T47D (cell line): ENCODE measurements at places on chromosomes 5 and 9.

GRCh38 chr9:5288591-5288990 is 15.9 kb downstream of the RLN2 start:
- no peak for DNase-seq

DNA sequence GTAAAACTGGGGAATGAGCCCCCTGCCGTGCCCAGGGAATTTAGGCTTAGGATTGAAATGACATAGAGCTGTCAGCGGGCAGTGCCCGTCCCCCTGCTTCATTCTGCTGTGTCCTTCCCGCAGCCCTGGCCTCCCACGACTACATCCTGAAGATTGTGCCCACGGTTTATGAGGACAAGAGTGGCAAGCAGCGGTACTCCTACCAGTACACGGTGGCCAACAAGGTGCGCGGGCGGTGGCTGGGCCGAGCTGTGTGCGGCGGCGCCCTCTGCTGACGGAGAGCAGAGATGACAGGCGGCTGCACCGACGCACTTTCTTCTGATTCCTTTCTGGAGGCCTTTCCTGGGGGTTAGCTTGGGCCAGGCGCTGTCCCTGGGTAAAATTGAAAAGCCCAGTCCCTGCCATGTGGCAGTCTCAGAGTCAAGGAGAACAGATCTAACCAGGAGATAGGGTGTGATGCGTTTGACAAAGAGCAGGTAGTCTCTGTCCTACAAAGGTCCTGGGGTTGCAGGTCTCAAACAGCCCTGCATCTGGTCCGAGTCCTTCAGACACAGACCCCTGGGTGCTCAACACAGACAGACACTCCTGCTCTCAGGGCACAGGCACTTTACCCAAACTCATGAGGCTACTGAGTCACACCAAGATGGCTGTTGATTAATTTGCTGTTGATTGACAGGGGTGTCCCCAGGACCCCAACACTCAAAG is 26.8 kb upstream of the RPL26L1 start:
- DNase-seq = peak; percentile 75

- DNase-seq = no peak
These were observed 1127.5 kb downstream of the TAF11L14 start for GRCh38 chr5:18761801-18762200.

DNA sequence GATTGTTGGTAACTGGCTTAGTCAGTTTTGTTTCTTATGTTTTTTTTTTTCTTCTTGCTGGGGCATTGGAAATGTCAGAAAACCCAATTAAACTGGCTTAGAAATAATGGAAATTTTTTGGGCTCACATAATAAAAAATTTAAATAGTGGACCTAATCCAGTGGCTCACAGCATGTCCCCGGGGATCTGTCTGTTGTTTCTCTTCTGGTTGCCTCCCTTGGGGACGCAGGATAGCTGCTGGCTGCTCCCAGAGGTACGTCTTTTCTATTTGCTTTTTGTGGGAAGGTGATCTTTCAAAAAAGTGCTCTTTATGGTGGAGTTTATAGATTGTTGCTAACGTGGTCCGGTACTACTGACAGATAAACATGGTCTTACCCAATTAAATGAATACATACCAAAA is 52.2 kb downstream of the LMNB1 start:
- no peak for DNase-seq

GRCh38 chr9:134342746-134343115 is 16.5 kb downstream of the RXRA start:
- peak; percentile 59 for DNase-seq

DNA sequence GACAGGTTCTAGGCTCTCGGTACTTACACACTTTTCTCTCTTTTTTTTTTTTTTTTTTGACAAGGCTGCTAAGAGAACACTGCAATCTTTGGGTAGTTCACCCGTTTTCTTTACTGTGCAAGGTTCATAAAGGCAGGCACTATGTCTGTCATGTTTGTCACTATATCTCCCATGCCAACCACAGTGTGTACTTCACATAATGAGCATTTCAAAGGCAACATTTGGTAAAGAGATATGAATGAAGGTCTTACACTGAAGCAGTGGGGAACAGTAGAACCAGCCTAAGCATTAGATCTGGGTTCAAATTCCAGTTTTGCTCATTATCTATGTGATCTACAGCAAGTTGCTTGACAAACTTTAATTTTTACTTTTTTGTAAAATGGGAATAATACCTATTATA is 1.5 kb upstream of the HMGCR start:
- DNase-seq = no peak
